ENCODE measurements at places on chromosomes 2 and 18.

- no peak for DNase-seq
Measured at GRCh38 chr2:180461761-180462160, 454.7 kb upstream of the CWC22 start.

- DNase-seq, result no peak
Measured at GRCh38 chr2:138504546-138505235, 3.1 kb downstream of the SPOPL start.

- DNase-seq, result no peak
Measured at GRCh38 chr2:149902081-149902480, 314.5 kb upstream of the MMADHC start.

GRCh38 chr18:76445275-76445674, 49.8 kb downstream of the ZNF516 start:
- DNase-seq, result no peak

- no peak for DNase-seq
Measured at GRCh38 chr2:328761-329160, 40.9 kb upstream of the ALKAL2 start.
